ENCODE measurements at places on chromosomes 2 and 18.

GRCh38 chr2:236605345-236605734, 35.7 kb downstream of the ACKR3 start:
- DNase-seq: no peak

DNA sequence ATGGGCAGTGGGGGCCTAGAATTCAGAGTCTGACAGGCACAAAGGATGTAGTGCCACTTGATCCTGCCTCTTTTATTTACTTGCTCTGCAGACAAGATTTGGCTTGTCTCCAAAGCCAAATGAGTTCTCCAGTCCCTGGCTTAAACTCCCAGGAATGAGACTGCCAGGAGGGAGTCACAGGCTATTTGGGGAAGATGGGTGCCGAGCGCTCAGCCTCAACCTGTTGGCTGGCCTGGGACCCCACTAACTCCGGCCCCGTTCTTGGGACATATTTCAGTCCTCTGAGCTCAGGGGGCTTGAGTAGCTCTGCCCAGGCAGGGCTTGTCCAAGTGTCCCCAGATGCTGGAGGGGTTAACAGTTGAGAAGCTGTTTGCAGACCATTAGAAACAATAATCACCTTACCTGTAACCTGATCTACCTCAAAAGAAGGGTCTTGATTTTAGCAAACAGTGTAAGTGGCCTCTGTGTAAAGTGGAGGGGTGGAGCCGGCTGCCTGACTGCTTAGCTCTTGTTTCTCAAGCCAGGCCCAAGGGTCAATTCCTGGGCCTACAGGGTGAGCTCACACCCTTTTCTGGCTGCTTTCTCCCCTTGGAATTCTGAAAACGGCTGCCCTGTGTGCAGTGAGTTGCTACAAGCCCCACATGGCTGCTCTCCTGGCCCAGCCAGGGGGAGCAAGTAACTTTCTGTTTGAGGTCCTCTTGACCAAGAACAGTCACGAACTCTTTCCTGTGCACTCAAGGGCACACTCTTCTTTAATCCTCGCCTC, 27.1 kb upstream of the FZD5 start:
- DNase-seq: no peak

- DNase-seq: no peak
These were observed 7.1 kb downstream of the PCBP1 start for GRCh38 chr2:70094171-70094977.

GRCh38 chr2:85183076-85183475, 49.9 kb downstream of the TCF7L1 start:
- no peak for DNase-seq

DNA sequence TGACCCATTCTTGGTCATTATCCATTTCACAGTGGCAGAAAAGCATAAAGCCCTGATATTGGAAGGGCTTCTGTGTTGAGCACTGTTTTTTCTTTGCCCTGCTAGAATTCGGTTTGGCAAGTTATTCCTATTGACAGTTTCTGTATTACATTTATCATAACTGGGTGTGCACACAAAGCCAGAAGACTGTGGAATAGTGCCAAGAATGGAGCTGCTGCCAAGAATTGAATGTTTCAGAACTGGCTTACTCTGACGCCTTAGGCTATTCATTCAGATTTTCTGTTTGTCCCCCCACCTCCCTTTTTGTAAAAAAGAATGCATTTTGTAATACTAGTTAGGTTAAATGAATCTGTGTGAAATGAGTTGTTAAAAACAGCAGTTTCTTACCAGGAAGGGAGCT, 12.7 kb downstream of the KDM3A start:
- no peak for DNase-seq

- DNase-seq: no peak
These were observed 64.1 kb upstream of the RAB6C start for GRCh38 chr2:129915303-129915840.

DNA sequence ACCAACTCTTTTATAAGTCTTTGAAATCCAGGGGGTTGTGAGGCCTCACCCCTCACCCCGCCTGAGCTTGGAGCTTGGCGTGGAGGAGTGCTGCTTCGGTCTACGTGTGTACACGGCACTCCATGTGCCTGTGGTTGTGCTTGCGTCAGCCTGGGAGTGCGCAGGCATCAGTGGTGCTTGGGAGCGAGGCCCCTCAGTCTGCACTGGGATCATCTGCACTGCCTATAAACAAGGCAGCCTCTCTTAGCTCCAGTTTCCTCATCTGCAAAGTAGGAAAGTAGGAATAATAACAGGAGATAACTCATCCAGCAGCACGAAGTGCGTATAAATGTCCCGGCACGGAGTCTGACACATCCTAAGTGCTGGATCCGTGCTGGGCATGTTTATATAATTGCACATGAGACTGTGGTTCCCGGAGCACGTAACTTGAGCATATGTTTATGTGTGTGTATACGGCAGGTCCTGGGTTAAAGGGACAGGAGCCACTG, 1.2 kb downstream of the GYPC start:
- no peak for DNase-seq

DNA sequence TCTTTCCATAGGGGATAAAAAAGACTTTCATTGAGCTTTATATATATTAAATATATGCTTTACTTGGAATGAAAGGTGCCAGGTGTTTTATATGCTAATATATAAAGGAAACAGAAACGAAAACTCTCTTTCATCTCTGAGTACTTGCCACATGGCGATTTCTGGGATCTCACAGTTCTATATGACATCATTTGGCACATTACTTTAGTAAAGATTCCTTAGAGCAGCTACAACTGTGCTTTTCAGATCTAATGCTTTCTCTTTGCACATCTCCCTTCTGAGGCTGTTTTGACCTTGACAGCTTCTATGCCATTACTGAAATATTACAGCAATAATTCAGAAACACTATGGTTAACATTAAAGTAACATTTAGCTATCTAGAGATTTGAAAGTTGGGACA, 1082.9 kb upstream of the CDH2 start:
- no peak for DNase-seq

DNA sequence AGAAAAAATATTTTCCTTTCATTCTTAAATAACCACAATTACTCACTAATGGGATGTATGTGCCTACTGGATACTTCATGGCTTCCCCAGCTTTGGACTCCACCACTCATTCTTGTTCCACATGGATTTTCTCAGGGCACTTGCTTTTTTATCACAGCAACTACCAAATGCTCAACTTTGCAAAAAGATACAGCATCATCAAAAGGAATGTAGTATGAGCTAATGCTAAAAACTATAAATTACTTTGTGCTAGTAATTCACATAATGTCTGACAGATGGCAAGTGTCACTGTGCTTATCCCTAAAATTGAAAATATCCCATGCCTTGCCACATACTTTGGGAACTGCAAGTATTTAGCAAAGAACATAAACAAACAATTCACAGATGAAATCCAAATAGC, 130.4 kb upstream of the ZFP36L2 start:
- no peak for DNase-seq

GRCh38 chr2:48114256-48114655, 208.0 kb upstream of the FBXO11 start:
- DNase-seq: no peak

- no peak for DNase-seq
These were observed 276.4 kb downstream of the CDCA7 start for GRCh38 chr2:173631127-173631460.

DNA sequence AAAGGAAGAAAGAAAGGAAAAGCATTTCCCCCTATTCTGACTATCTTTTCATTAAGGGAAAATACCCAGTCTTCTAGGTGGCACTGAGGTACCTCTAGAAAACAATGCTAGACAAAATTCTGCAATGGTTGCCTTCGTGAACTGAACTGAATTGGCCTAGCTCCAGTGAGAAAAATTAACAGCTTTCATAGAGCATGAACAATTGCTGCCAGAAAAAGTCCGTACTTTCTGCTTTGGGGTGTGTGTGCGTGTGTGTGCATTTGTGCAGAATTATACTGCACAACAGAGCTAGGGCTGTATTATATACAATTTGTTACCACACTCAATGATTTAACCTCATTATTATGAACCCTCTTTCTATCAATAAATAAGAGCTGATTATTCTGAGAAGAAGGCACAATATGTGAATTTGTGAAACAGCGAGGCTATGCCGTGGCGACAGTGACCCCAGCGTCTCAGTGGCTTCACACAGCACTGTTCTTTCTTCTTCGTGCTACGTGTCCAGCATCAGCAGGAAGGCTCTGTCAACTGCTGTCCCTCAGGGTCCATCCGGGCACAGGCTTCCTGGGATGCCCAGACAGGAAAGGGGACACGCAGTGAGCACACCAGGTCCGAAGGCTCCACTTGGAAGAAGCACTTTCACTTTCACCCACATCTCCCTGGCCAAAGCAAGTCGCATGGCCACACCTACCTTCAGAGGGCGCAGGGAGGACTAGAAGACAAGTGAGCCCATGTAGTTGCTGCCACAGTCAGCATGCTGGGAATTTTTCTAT, 47.5 kb downstream of the PTGR3 start:
- no peak for DNase-seq

GRCh38 chr2:201285499-201285898, 25.2 kb downstream of the CASP8 start:
- no peak for DNase-seq

DNA sequence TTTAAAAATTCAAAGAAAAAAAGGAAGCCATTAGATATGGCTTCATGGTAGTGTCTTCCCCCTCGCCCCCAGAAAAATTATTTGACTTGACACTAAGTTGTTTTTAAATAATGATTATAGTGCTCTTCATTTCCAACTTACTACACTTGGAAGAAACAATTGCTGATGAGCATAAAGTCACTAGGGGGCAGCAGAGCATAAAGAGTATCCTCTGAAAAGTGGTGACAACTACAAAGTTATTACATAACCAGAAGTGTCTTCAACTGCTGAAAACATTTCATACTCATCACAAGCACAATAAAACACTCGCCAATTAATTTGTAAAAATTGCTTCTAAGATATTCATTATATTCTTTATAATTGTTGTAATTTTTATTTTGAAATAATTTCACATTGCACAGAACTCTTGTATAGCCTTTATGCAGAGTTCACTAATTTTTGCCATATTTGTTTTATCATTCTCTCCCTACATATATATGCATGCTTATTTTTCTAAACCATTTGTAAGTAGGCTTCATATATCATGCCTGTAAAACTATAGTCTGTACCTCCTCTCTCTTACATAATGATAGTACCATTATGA, 54.9 kb downstream of the EXOC6B start:
- DNase-seq: no peak

DNA sequence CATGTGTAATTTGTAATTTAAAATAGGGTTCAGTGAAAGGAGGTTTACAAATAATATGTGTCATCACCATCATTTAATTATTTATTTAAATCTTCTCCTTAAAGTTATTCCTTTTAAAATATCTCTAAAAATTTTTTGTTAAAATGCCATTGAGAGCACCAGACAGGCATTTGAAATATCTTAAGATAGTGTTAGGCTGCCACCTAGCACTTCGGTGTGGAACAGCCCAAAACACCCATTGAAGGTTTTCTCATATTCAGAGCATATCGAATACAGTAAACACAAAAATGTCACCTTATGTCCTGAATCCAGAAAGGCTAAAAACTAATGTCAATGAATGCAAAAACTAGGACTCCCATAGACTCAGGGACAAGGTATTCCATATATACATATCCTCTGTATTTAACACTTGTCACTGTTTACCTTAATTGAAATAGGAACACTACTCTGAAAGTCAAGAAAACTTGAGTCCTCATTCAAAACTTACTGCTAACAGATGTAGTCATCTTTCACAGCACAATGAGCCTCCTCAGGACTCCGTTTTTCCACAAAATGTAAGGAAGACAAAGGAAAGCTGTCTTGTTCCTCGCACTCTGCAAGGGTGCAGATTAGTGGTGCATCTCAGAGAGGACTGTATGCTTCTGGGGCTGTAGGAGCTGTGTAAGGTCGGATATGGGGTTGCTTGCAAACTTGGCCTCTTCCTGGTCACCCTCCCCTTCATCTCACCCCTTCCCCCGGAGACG, 329.5 kb downstream of the PAX3 start:
- no peak for DNase-seq

- no peak for DNase-seq
These were observed 1579.0 kb upstream of the NXPH2 start for GRCh38 chr2:140359056-140359771.

GRCh38 chr2:171513719-171514160, 8.5 kb upstream of the CYBRD1 start:
- DNase-seq: no peak

DNA sequence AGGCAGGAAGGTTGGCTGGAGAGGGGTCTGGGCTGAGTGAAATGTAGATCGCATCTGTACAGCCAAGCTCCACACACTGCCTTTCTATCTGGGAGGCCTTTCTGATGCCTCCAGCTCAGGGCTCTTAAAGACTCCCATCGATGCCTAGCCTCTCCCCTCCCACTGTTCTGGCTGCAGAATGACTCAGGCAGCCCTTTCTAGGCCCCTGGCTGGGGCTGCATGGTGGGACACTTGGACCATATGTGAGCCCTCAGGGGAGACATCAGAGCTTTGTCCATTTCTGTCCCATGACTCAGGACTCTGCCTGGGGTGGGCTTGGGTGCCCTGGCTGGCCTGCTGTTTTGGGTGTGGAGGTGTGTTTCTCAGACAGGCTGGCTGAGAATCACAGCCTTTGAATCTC, 101.3 kb downstream of the CELF4 start:
- no peak for DNase-seq

- no peak for DNase-seq
These were observed 161.3 kb downstream of the INSIG2 start for GRCh38 chr2:118249531-118249930.

GRCh38 chr2:172106108-172106961, 3.6 kb upstream of the DLX2 start:
- DNase-seq: no peak

- DNase-seq: no peak
These were observed 1582.2 kb upstream of the NXPH2 start for GRCh38 chr2:140362361-140362760.

DNA sequence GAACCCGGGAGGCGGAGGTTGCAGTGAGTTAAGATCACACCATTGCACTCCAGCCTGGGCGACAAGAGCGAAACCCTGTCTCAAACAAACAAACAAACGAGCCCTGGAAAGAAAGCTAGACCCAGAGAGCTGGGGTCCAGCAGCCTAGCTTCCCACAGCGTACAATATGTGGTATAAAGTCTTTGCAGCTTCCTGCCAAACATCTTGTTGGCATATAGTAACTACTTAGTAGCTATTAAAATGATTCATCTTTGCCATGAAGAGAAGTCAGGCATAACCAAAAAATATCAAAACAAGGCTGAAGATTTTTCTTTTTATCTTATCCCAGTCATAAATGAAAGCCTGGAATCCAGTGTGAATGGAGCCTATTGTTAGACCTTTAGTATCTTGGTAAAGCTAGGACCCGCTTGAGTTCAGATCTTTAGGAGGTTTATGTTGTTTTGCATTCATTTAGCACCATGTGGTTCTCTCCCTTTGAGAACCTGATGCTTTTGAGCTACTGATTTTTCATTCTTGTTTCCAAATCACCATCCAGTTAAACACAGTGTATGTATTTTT, 139.7 kb upstream of the NOSTRIN start:
- DNase-seq: no peak

DNA sequence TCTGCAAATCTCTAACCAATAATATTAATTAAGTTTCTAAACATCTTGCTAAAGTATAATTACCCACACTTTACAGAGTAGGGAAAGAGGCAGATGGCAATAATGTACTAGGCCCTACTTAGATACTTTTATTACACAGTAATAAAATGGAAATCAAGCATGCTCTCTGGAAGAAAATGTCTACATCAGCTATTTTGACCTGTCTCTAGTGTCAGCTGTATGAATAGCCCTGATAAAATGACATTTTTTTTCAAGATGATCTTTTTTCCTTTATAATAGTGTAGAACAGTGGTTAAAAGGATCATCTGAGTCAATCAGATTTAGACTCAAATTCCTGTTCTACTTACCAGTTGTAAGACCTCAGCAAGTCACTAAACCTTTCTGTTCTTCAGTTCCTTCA, 397.3 kb downstream of the GRB14 start:
- no peak for DNase-seq

Measured in stimulated activated CD8-positive, alpha-beta memory T cell treated with anti-CD3 and anti-CD28 coated beads, Interleukin-7, amount 100 ng/mL, for 48 hours (primary cell).